NCI-H2227 treated with DMSO at 0.1 percent for 48 hours (cell line): ENCODE measurements at places on chromosomes 2 and 18.
A peak's percentile ranks its signal among the peaks of the same experiment; 100 is the strongest.

DNA sequence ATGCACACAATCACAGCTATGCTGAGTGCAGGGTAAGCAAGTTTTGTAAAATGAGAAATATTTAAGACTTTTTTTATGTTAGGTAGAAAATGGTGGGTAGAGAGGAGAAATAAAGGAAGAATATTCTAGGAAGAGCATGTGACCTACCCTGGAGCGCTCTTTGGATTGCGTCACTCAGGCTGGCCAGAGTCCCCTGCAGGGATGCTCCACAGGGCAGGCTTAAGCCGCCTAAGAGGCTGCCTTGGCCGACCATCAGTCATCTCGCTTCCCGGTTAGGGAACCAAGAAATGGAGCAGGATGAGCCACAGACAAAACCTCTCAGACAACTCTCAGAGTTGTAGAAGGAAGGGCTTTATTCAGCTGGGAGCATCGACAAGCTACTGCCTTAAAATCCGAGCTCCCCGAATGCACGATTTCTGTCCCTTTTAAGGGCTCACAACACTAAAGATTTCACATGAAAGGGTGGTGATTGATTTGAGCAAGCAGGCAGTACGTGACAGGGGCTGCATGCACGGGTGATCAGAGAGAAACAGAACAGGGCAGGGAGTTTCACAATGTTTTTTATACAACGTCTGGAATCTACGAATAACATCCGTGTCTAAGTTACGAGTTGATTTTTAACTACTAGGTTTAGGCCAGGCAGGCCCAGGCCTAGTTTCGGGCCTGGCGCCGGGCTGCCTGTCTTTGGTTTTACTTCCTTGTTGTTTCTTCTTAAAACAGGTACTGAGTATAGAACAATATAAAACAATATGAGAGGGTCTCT, 1072.0 kb downstream of the CBLN2 start:
- DNase-seq = no peak

DNA sequence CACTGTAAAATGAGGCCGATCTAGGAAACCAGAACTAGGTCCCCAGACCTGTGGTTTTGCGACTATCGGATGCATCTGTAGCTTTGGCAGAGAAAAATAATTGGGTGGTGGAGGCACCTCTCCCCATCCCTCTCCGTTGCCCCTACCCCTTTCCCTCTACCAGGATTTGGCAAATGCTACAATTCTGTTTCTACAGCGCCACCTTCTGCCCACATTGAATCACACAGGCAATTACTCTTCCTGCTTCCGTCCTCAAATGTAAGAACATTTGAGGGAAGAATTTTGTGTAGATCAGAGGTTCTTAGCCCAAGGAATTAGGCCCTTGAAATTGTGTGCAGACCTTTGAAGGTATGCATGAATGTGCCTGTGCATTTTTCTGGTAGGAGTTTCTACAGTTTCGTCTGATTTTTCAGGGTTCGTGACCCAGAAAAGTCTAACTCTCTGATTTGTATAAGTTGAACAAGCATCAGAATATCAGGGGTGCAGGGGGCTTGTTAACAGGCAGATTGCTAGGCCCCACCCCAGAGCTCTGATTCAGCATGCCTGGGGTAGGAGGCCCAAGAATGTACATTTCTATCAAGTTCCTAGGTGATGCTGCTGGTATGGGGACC, 11.2 kb downstream of the ATP6V1B1 start:
- peak; percentile 60 for DNase-seq

- no peak for DNase-seq
Observed at GRCh38 chr2:23545811-23546210, 160.8 kb downstream of the KLHL29 start.

- no peak for DNase-seq
Observed at GRCh38 chr2:24508878-24509277, 17.8 kb downstream of the NCOA1 start.

DNA sequence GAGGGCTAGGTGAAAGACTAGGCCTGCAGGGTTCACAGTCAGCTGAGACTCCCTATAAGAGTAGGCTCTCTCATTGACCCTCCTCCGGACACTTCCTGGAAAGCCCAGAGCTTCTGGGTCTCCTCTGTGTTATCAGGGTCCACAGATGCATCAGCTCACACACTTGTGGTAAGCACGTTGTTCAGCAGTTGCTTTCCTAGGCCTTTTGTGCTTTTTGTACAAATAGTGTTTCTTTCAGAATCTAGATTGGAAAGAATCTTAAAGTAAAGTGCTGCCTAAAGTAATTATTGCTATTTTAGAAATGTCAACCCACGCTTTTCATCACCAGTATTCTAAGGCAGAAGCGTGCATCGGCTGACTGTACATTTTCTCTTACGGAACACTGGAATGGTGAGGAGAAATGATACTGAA, 15.5 kb downstream of the SLC9A2 start:
- no peak for DNase-seq

- DNase-seq = no peak
Observed at GRCh38 chr2:206189691-206190090, 30.0 kb downstream of the EEF1B2 start.

DNA sequence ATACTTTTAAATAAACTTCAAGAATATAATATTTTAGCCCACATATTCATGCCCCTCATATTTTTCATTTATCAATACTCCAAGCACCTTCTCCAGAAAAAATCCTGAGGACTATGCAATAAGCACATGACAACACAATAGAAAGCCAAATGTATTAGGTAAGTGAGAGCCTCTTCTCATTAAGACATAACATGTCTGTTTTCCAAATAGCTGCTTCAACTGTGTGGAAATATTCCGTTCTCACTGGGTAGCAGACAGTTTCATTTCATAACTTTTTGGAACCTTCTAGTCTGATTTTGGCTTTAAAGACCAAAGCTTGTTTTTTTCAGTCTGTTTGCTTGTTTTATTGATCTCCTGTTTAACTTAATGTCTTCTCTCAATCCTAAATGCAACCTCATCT, 137.8 kb downstream of the PIK3C3 start:
- no peak for DNase-seq

GRCh38 chr2:10584242-10584753, 105.5 kb downstream of the NOL10 start:
- DNase-seq = no peak

DNA sequence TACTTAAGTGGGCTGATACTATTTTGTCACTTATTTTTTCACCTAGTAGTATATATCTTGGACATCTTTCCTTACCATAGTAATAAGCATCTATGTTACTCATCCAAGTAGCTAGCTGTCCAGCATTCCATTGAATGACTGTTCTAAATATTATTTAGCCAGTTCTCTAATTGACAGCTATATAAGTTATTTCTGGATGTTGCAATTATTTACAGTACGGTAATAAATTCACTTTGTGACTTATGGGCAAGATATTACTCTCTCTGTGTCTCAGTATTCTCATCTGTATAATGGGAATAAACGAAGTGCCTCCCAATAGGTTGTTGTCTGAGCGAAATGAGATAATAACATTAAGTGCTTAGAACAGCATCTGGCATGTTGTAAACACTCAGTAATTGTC, 46.6 kb upstream of the AGAP1 start:
- DNase-seq = no peak

GRCh38 chr2:40230707-40231432, 221.0 kb downstream of the SLC8A1 start:
- no peak for DNase-seq

- DNase-seq = no peak
Observed at GRCh38 chr2:168328421-168328820, 81.0 kb upstream of the STK39 start.

GRCh38 chr2:14480906-14481305, 151.6 kb upstream of the LRATD1 start:
- no peak for DNase-seq

GRCh38 chr2:203671876-203672275, 34.6 kb upstream of the CD28 start:
- DNase-seq = no peak

- DNase-seq = no peak
Observed at GRCh38 chr2:157506586-157506985, 62.7 kb upstream of the CYTIP start.

DNA sequence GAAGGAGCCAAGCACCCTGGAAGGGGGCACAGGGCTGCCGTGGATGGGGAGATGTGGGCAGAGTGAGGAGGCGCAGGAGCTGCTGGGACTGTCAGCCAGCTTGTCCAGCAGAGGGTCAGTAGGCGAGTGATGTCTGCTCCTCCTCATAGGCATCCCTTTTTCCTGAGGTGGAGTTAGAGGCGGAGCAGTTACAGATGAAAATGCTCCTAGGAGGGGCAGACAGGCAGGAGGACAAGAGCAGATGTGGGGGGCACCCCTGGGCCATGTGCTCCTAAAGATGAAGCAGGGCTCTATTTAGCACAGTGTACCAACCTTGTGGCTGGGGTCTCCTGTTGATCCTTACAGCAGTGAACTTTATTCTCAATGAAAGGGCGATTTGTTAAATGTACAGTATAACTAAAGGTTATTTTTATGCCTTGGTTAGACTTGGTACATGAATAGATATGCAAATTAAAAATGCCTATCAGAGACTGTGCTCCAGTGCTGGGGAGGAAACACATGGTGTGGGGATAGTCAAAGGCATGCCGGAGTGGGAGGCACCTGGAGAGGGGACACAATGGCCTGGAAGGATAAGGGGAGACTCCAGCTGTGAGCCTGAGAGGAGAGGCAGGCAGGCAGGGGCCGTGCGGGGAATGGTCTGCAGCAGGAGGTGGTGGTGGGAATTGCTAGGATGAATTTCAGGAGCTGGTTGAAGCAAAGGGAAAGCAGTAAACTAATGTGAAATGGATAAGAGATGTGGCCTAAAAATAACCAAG, 175.3 kb downstream of the CLIP4 start:
- no peak for DNase-seq

- peak; percentile 50 for DNase-seq
Observed at GRCh38 chr18:42274488-42275137, 319.6 kb downstream of the PIK3C3 start.

DNA sequence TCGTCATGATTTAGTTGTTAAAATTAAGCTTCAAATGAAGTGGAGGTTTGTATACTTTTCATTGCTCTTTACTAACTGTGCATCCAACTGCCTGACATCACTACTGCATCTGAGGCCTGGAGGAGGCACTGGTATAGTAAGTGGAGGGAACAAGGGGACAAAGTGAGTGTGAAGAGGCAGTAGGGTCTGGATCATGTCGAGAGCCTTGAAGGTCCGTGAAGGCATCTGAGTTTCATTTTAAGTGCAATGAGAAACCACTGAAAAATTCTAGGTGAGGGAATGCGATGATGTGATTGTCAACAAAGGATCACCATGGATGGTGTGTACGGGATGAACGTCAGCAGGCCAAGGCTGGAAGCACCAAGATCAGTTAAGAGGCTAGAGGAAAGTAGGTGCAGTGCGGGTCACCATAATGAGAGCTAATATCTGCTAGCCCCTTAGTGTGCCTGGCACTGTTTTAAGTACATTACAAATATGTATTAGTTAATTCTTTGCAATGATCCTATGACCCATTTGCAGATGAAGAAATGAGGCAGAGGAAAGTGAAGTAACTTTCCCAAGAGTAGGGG, 96.1 kb downstream of the CABYR start:
- no peak for DNase-seq

DNA sequence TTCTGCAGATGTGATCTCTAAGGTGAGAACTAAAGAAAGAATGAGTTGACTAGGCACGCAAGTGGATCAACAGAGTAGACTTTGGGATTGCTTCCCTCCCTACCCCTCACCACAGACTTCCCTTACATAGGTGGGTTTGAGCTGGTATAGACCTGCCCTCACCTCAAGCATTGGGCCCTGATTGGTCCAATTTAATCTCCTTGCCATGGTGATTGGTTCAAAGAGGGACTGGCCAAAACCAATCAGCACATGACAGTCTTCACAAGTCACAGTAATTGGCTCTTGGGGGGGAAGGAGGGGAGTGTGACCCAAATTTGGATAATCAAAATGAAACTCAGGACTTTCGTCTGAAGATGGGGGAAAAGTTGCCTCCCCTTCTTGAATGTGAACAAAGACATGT, 36.6 kb upstream of the LNPK start:
- no peak for DNase-seq

DNA sequence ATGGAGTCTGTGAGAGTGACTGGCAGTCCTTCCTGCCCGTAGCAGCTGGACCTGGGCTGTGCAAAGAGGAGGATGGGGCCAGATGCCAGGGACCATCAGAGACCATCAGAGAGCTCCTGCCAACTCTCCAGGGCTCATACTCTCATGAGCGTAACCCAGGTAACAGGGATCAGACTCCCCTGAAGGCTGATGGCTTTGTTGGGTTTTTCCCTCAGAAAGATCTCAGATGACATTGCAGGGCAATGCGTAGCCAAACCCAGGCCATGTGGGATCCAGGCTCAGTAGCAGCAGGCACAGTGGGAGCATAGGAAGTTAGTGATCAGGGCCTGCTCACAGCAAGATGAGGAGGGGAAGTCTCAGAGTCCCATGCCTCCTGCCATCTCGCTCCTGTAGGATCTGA, 218.0 kb downstream of the LOXHD1 start:
- DNase-seq = no peak

DNA sequence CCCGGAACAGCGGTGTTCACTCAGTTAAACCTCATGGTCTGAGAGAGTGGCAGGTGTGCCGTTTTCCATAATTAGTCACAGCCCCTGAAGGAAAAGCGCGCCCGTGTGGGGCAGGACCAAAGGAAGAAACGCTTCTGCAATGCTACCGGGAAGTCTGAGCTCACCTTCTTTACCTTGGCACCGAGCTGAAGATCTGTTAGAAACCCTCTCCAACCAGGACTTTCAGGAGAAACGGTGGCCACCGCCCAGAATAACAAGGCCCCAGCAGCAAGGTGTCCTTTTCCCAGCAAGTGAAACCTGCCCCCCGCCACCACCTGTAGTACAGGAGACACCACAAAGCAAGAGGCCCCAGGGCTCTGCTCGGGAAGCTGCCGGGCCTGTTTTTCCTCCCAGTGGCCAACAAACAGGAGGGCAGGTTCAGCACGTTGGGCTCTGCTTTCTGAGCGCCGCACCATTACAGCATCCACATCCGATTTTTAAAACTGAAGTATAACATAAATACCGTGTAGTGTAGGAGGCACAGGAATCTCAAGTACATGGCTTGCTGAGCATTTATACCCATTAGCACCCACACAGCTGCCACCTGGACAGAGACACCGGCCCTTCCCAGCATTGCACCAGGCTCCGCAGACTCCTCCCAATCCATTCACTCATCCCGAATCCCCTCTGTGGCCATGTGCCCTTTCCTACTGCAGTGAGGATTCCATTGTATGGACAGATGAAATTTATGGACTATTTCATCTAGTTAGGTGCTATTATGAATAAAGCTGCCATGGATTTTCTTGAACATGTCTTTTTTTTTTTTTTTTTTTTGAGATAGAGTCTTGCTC, 121.8 kb upstream of the RIOK3 start:
- no peak for DNase-seq

- DNase-seq = no peak
Observed at GRCh38 chr2:130726614-130727180, 2.2 kb upstream of the GPR148 start.
